ENCODE measurements at places on chromosomes 5 and 9.

DNA sequence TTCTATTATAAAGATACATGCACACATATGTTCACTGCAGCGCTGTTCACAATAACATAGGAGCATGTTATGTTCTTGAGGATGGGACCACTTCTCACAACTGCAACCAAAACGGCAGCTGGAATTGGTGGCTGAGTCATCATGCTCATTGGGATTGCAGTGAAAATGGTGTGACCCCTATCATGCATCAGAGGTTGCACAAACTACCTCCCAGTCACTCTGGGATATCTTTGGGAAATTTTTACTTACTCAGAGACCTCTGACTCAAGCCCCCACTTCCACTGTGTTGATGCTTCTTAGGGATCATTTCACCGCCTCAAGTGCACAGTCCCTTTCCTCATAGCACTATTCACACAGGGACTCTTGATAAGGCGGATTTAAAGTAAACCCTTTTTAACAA lies 474.1 kb downstream of the BNC2 start:
- no peak for DNase-seq

DNA sequence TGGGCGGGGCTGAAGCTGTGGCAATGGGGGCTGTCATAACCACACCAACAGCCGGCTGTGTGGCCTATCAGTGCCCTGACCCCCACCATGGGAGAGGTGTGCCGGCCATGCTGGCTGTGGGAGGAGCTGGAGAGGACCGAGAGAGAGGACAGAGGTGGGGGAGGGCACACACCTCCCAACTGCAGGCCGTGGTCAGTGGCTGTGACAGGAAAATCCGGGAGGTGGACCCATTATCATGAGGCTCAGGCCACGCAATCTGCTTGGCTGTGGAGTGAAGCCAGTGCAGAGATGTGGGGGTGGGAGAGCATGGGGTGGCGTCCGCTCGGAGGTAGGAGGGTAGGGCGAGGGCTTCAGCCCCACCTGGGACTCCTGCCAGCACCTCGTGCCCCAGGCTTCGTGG lies 136.1 kb downstream of the RXRA start:
- DNase-seq = no peak

DNA sequence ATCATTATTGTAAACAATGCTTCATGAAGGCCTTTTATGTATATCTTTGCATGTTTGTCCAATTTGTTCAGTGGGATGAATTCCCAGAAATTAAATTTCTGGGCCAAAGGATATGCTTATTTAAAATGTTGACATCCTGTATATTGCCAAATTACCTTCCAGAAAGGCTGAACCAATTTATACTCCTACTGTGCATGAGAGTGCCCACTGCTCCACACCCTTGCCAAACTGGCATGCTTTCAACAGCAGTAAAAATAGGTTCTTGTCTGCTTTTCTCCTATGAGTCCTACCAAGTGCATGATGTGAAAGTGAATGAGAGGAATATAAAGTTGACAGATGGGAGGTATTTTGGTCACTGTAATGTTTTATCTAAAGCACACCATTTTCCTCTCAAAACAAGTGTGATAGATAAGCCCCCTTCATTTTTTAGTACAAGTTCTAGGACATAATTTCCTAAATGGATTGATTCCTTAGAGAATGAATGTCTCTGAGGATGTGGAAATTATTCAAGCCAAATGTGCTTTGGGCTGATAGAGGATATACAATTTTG lies 70.5 kb upstream of the ERBIN start:
- DNase-seq = no peak

DNA sequence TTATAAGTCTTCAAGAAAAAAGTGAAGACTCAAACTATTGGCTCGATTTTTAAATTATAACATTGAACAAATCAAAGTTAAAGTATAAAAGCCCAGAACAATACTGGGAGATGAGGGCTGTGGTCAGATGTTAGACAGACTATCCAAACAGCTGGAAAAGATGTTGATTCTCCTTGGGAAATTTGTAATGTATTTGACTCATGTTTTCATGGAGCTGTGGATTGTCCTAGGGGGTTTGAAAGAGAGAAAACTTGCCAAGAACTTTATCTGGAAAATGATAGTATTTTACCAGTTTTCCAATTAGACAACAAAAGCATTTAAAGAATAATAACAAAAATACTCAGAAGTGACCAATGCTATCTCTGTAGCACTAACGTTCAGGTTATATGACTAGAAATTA lies 339.2 kb downstream of the ARL15 start:
- no peak for DNase-seq

DNA sequence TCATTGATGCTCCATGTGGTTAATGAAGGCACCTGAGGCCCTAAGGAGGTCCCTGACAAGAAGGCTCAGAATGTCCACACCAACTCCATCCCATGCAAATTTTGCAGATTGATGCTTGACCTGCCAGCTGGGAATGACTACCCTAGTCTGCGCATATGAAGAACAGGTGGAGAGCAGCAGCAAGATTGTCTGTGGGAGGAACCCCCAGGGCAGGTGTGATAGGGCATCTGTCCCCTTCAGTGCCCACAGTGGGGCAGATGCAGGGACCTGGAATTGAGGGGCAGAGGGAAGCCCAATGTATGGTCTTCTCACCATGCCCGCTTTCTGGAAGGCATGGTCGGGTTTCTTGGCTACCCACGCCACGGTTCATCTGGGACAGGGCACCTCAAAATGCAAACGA lies 79.6 kb downstream of the MACROH2A1 start:
- no peak for DNase-seq
